ENCODE measurements at places on chromosomes 7 and 10. TPM values are rescaled to one million over a fixed set of nuclear protein-coding genes. Genes with fewer than 3 reads are reported as not detected.

ITPRID1 gene
- total RNA-seq: not detected

AKR1C2 gene
- 47.0 TPM for total RNA-seq

- no peak for DNase-seq
- no peaks in the 10 kb centered on the region for H3K36me3 ChIP-seq
- no peaks in the 10 kb centered on the region for H3K27me3 ChIP-seq
- no peak overlapping the region for H3K27ac ChIP-seq
- no peaks in the 10 kb centered on the region for H3K4me1 ChIP-seq
These were observed 19.8 kb upstream of the BMPER start for GRCh38 chr7:33885290-33886148.

GRCh38 chr10:53489335-53490182 is 717.0 kb upstream of the MBL2 start:
- DNase-seq: no peak
- H3K27ac ChIP-seq: no peak overlapping the region
- no peaks in the 10 kb centered on the region for H3K36me3 ChIP-seq
- no peaks in the 10 kb centered on the region for H3K27me3 ChIP-seq
- H3K4me1 ChIP-seq: no peaks in the 10 kb centered on the region

- no peak for DNase-seq
- no peaks in the 10 kb centered on the region for H3K36me3 ChIP-seq
- H3K4me3 ChIP-seq: no peak overlapping the region
These were observed 310.4 kb downstream of the EXOC4 start for GRCh38 chr7:133563251-133563650.

GRCh38 chr10:80457554-80458262 is 3.6 kb downstream of the TSPAN14 start:
- no peaks in the 10 kb centered on the region for H3K27me3 ChIP-seq
- no peak overlapping the region for H3K27ac ChIP-seq
- no peak for DNase-seq
- no peaks in the 10 kb centered on the region for H3K36me3 ChIP-seq
